ENCODE measurements at places on chromosomes 6 and 20. TPM values are rescaled to one million over a fixed set of nuclear protein-coding genes. Genes with fewer than 3 reads are reported as not detected.

LAMA4 gene
- total RNA-seq, result 332 TPM

SPATS1 gene
- total RNA-seq, result not detected

IL20RA gene
- 3.3 TPM for total RNA-seq

DEFB124 gene
- 1.8 TPM for total RNA-seq

SYTL3 gene
- 2.5 TPM for total RNA-seq

GJA1 gene
- 80.5 TPM for total RNA-seq

EYS gene
- 0.31 TPM for total RNA-seq

TSPO2 gene
- total RNA-seq, result 0.53 TPM

DNA sequence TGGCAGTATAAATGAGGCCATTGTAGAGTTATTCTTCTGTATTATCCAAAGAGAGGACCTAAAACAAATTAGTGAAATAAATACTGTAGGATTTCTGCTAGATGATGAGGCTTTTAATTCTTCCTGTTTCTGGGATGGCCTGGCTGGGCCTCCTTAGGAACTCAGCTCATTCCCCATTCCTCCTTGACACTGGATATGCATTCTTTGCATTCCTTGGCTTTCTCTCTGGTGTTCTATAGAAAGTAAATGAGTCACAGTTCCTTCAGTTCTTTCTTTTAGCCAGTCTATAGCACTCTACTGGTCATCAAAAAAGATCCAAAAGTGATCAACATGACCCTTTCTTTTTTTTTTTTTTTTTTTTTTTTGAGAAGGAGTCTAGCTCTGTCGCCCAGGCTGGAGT lies 8.6 kb downstream of the OR10C1 start:
- DNase-seq, result no peak

GRCh38 chr20:23653400-23653938 lies 15.7 kb upstream of the CST3 start:
- DNase-seq, result no peak

GRCh38 chr6:167285077-167285770 lies 5.9 kb upstream of the UNC93A start:
- no peak for DNase-seq

- DNase-seq, result no peak
Observed at GRCh38 chr20:58808271-58809046, 42.2 kb downstream of the GNAS-AS1 start.

- DNase-seq, result no peak
Observed at GRCh38 chr6:37861452-37861851, 41.9 kb downstream of the ZFAND3 start.

- DNase-seq, result no peak
Observed at GRCh38 chr6:28000351-28001045, 43.5 kb downstream of the OR2B6 start.

DNA sequence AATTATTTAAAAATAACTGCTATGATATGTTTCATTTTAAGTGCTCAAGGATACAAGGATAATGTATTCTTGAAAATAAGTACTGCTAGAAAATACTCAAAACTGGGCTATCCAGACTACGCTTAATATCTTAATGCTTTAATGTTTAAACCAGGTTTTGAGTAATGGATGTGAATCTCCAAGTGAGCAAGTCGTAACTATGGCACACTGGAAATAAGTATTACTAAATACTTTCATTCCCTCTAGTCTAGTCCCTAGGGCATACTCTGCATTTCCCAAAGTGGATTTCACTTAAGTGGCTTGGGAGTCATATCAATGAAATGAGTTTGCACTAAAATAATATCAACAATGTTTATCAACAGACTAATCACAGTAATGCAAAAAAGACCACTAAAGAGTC lies 48.1 kb downstream of the HMGCLL1 start:
- DNase-seq, result no peak

GRCh38 chr20:46330831-46331371 lies 22.6 kb upstream of the CDH22 start:
- no peak for DNase-seq

DNA sequence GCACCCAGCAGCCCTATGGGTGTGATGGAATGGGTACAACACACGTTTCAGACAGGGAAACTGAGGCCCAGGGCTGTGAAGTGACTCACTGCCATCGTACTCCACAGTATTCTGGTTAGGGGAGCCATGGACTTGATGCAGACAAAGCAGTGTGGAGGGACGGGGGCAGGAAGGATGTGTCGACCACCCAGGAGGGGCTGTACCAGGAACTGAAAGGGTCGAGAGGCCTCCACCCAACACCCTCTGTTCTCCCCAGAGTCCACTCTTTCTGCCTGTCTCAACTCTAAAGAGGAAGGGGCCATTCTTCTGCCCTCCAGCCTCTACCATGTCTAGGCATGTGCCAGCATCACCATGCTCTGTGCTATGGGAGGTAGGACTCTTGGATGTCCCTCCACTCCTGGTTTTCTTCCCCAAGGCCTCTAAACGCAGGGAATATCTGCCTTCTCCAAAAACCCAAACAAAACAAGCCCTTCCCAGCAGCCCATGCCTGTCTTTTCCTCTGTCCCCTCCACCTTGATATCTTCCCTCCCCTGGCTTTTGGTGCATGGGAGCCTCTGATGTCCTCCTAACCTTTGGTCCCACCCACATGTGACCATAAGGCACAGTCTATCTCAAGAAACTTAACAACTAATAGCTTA lies 7.4 kb downstream of the SLC22A1 start:
- no peak for DNase-seq

DNA sequence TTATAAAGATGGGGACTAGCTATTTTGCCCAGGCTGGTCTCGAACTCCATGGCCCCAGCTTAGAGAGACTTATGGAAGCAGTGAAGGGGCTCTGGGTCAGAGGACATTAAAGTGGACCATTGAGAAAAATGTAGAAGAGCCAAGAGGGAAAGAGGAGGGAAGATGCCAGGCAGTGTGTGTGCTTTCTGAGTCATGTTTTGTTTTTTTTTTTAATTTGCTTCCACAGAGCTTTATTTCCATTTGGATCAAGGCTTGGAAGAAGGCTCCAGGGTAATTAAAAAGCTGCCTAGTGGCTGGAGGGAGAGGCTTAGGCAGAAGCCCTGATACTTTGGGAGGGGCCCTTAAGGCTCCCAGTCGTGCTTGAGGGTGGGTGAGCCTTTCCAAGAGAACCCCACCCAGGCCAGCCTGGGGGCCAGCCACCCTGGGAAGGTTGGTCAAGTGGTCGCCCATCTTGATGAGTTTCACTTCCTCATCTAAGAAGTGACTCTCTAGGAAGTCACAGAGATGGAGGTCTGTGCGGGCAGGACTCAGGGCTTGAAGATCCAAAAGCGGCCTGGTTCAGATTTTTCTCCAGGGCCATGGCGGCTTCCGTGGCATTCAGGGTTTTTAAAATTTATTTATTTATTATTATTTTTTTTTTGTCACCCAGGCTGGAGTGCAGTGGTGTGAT lies 3.0 kb upstream of the ZNF335 start:
- peak; percentile 55 for DNase-seq

GRCh38 chr6:15930207-15930606 lies 198.7 kb upstream of the MYLIP start:
- no peak for DNase-seq

- DNase-seq, result no peak
Observed at GRCh38 chr6:90581146-90581545, 5.7 kb downstream of the MAP3K7 start.

DNA sequence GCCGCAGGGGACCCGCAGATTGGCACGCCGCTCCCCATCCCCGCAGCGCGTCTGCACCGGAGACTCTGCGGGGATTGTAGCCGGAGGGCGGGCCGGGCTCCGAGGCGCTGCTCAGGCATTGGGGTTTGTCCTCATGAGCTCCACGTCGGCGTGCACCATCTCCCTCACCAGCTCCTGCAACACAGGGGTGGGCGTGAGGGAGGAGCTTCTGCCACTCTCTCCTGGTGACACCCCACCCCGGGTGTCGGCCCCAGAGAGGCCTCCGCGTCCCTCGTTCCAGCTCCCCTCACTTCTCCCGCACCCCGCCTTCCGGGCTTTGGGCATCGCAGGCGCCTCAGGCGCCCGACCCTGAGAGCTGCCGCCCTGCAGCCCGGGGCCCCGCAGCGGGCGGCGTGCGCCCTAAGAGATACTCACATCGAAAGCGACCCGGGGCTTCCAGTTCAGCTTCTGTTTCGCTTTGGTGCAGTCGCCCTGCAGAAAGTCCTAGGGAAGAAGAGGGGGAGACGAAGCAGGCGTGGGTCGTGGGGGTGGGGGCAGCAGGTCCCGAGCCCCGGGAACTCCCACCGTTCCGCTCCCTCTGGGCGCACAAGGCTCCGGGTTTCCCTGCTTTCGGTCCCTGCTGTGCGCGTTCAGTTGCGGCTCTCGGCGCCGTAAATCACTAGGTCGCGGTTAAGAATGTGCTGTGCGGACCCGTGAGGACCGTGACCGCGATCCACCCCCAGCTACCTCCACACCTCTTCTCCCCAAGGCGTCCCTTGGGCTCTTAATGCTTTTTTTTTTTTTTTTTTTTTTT lies 14.5 kb downstream of the FOXC1 start:
- no peak for DNase-seq

DNA sequence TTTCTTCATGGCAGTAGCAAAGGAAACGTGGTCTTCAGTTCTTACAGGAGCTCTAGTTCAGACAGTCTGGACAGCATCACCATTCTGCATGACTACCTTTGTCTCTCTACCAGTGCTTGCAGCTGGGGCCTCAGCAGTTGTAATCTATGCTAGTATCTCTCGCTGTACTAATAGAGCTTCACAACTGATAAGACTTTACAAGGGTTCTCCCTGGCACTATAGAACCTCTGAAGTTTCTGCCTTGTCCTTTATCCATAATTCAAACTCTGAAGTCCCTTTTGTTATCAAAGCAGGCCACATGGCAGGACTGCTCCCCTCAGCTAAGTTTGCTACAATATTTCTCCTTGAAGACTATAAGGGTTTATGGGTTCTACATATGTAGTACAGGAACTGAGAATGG lies 842.1 kb upstream of the ADGRB3 start:
- no peak for DNase-seq

DNA sequence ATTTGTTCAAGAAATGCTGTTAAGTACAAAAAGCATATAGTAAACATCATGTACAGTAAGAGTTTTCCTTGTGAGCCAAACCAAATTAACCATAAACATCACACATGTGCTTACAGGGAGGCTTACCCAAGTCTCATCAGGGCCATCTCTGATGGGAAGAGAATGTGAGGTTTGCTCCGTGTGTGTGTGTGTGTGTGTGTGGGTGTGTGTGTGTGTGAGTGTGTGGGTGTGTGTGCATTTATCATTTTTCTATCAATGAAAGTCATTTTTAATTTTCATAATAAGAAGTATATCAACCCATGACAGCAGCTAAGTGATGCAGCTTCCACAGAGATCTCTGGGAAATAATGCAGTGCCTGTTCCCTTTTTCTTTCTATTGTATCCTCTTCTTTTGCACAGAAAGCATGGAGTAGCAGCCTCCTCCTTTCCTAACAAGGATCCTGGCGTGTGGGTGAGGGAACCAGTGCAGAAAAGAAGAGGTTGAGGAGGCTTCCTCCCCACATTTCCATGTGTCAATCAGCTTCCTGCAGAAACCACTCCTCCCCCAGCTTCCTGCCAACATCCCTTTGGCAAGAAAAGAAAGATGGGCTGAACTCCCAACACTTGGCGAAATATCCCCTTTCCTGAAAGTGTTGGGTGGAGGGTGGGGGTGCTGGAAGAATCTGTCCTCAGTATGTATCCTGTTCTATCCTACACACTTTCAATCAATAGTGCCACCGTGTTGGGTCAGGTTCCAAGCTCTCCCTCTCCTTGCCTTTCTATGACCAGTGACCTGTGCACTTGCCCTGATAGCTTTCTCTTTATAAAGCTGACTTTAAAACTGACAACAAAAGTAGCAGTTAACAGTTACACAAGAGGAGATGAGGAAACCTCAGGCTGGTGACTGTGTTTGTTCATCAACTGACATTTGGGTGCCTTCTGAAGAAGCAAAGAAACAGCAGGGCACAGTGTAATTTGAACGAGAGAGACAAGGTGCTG lies 251.8 kb upstream of the CITED2 start:
- DNase-seq, result no peak
